ENCODE measurements at places on chromosomes 16 and 17.

DNA sequence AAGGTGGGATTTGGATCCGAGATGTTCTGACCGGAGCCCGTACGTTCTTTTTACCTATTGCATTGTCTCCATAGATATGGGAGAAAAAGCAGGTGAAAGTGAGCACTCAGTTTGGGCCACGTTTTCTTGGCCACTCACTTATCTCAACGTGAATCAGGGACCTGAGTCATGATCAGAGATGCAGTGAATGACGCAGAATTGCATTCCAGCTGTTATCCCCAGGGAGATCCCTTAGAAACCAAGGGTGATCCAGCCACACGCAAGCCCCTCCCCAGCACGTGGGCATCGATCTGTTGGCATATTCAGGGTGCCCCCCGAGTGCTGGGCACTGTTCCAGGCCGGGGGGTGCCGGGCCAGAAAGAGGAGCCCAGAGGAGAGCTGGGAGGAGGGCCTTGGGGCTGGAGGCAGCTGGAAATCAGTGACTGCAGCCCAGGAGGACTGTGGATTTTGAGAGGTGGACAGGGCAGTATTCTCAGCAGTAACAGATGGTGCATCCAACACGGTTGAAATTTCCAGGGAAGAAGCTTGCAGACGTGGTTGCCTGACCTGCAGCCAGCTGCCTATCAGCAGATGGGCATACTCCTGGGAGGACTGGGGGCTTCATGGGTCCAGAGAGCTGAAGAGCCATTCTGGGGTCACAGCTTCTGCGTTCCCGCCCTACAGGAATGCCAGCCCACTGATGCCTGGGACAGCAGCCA lies 87.2 kb upstream of the CACNG5 start:
- no peak for DNase-seq

- no peak for DNase-seq
These were observed 3.1 kb downstream of the ABAT start for GRCh38 chr16:8677481-8677880.

DNA sequence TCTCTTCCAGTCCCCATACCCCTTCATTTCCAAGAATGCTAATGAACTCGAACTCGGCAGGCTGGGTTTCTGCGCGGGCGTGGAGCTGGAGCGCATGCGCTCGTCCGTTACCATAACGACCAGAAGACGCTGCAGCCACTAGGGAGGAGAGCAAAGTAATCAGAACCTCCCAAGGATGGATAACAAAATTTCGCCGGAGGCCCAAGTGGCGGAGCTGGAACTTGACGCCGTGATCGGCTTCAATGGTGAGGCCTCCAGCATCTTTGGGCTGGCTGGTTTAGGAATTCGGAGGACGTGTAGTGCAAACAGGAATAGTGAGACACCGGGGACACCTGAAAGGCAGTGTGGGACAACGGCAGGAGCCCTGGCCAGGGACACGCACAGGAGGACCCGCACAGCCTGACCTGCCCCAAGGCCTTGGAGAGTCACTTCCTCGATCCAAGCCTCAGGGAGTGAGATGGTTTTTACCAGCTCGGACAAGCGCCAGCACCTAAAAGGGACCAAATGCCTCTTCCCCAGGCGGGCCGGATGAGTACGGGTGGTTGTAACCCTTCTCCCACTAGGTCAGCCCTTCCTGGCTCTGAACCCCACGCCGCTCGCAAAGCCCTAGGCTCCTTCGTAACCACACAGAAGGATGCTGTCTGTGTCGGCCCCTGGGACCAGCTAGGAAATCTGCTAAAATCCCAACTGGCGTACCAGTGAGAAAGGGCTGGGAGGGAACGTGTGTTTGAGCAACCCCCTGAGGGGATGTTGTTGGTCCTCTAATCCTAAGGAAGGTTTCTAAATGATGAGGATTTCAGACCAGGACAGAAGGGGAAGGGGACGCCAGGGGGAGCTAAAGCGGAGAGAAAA lies at the start of gene CFAP52:
Gene CFAP52 (plus strand): TSS at position 122 of the 852 bp plus-strand sequence. CDS start 54 bp downstream, at position 176.
- DNase-seq = peak; percentile 81

- DNase-seq = no peak
These were observed 235.7 kb upstream of the SDK2 start for GRCh38 chr17:73879987-73880386.
